ENCODE measurements at places on chromosomes 2 and 18.
A peak's percentile ranks its signal among the peaks of the same experiment; 100 is the strongest.

GRCh38 chr2:7201851-7202250, 284.6 kb downstream of the RNF144A start:
- no peak for DNase-seq

DNA sequence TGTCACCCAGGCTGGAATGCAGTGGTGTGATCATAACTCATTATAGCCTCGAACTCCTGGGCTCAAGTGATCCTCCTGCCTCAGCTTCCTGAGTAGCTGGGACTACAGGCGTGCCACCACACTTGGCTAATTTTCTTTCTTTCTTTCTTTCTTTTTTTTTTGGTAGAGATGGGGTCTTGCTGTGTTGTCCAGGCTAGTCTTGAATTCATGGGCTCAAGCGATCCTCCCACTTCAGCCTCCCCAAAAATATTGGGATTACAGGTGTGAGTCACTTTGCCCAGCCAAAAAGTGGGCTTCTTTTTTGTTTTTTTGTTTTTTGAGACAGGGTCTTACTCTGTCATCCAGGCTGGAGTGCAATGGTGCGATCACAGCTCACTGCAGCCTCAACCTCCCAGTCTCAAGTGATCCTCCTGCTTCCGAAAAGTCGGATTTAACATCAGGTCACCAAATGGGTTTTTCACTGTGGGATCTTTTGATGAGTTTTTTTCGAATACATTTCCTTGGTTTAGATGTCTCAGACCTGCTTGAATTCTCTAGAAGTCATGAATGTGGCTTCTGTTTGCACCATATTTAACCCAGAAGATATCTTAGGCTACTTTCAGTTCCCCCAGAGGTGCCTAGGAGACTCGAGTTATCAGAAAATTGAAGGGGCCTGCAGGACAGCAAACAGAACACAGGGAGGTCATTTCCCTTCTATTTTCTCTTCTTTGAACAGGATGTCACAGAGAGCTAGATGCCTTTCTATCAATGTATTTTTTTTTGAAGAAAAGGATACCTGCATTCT, 8.9 kb downstream of the RAB31 start:
- no peak for DNase-seq

DNA sequence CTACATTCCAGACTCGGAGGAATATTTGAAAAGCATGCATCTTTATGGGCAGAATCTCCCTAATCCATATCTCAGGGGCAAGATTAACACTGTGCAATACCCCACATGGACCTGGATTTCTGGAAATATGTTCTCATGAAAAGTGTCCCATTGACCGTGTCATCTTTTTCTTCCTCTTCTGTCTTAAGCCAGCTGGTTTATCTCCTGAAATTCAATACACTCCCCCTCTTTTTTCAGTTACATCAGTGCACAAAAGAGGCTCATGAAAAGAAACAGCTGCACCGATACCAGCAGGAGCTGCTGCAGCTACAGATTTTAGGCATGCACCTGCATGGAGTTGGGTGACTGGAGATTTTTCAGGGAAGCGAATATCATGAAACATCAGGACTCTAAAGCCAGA, 117.2 kb downstream of the SLC4A3 start:
- DNase-seq: peak; percentile 54

GRCh38 chr2:161135951-161136593, 24.2 kb upstream of the TANK start:
- no peak for DNase-seq

GRCh38 chr2:2237563-2237962, 93.5 kb downstream of the MYT1L start:
- DNase-seq: no peak

DNA sequence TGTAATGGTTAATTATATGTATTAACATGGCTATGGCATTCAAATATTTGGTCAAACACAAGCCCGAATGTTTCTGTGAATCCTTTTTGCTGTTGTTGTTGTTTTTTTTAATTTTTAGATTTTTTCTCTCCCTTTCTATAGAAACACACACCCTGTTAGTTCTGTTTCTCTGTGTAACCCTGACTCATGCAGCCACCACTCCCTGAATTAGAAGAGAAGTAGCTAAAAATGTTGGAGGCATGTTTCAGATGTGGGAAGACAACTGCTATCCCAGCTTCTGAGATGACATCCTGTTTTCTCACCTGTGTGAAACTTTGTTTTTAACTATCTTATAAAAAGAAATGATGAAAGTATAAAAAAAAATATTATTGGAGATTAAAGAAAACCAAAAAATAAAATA, 219.6 kb upstream of the RGPD4 start:
- DNase-seq: no peak

DNA sequence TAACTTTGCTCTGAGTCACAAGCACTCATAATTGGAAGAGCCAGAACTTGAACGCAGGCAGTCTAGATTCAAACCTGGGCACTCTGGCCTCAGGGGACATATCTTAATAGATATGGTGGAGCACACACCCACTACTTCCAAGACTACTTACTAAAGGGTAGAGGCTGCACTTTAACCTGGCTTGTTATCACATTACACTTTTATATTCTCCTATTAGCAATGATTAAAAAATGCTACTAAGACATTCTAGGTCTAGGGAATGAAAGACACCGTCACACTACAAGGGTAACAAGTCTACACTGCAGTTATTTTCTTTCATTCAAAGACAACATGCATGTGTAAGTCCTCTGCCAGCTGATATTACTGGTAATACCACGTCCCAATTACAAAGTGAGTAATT, 258.8 kb downstream of the ZNF521 start:
- no peak for DNase-seq

GRCh38 chr2:100470898-100471514, 724 bp downstream of the NMS start:
- peak; percentile 65 for DNase-seq

DNA sequence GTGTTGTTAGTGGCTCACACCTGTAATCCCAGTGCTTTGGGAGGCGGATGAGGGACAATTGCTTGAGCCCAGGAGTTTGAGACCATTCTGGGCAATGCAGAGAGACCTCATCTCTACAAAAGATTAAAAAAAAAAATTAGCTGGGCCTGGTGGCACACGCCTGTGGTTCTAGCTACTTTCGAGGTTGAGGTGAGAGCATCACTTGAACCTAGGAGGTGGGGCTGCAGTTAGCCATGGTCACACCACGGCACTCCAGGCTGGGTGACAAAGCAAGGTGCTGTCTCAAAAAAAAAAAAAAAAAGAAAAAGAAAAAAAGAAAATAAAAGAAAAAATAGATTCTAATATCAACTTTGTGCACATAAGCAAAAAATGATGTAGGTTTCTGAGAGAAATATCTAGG, 1492.5 kb upstream of the TMEFF2 start:
- no peak for DNase-seq

GRCh38 chr18:5646739-5647138, 102.9 kb upstream of the EPB41L3 start:
- no peak for DNase-seq

GRCh38 chr18:22211657-22212056, 42.3 kb downstream of the GATA6 start:
- no peak for DNase-seq

DNA sequence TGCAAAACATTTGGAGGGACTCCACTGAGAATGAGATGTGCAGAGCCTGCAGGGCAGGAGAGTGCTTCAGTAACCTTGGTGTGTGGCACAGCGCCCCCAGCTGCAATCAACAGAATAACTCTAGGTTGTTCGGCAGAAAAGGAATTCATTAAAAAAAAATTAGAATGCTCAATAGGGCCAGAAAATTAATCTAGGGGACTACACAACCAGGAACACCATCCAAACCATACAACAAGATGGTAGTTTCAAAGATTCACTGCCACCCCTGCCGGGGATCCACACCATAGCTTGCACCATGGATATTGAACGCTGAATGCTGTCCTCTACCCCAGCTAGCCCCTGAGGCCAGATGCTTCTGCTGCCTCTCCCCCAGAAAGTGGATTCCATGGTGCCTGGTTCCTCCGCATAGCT, 50.1 kb downstream of the THUMPD2 start:
- no peak for DNase-seq

DNA sequence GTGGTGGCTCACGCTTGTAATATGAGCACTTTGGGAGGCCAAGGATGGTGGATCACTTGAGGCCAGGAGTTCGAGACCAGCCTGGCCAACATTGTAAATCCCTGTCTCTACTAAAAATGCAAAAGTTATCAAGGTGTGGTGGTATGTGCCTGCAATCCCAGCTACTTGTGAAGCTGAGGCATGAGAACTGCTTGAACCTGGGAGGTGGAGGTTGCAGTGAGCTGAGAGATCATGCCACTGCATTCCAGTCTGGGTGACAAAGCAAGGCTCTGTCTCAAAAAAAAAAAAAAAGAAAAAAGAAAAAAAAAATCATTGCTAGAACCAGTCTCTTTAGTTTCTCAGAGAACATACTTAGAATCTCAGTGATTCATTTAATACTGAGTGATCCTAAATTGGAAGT, 217.1 kb downstream of the DYM start:
- no peak for DNase-seq

DNA sequence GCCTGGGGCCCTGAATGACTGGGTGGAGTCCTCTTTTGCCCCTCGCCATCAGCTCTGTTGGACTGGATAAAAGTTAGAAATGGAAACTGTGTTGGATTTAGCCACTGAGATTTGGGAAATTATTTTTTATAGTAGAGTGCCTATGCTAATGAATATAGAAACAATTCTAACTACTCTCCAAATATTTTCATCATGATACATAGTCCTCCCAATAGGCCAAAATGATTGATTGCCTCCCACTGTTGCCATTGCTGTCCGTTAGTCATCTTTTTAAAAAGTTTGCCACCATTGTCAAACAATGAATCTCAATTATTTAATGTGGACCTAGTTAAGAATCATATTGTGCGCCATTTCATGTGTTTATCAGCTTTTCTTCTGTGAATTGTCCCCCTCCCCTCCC, 417.0 kb downstream of the GALR1 start:
- no peak for DNase-seq

GRCh38 chr2:105239924-105240323, 1.6 kb upstream of the GPR45 start:
- no peak for DNase-seq

DNA sequence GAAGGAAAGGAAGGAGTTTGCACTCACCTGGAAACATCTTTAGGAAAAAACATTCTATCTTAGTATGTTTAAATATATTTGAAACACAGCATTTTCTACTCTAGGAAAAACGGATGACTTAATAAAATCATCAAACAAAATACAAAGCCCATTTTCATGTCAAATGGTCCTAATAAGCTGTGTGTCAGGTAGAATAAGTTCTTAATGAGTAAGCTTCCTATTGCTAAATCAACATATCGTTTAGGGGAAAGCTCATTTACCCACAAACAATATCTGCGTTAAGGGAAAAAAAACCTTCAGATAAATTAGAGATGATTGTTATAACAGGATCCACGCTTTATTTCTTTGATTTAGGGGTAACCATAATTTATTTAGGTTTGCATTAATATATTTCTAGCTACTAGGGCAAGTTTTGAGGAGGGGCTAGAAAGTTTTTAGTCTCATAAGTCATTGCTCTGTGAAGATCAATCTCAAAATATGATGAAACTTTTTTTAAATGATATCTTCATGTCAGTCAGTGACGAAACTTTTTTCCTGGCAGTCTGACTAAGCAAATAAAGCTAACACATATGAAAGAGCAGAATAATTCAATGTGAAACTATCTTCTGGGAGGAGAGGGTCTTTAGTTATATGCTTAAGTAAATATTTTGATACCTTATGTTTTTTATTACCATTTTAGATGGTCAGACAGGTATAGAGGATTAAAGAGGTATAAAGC, 147.1 kb downstream of the WDSUB1 start:
- no peak for DNase-seq

- no peak for DNase-seq
Observed at GRCh38 chr2:11343368-11343649, 1.1 kb downstream of the ROCK2 start.

GRCh38 chr2:219509780-219510511, 4.3 kb upstream of the ASIC4 start:
- DNase-seq: no peak

DNA sequence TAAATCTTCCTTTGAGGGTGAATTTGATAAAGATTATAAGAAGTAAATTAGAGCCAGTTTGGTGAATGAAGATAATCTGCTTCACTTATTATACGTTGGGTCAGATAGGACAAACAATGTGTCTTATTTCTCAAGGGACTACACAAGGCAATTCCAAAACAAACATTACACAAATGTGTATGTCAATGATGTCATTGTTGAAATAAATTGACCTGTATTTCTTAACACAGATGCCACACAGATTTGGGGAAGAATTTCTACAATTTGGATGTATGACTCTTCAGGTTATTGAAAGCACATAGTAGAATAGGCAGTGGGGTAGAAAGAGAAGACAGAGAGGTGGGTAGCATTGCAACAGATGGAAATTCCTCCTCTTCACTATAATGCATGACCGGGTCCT, 6.9 kb upstream of the CRIM1 start:
- no peak for DNase-seq

- DNase-seq: peak; percentile 61
Observed at GRCh38 chr2:186848873-186849578, at the start of gene ZSWIM2. Gene ZSWIM2, minus strand, starts transcription at chr2:186849170. Its CDS starts 40 bp downstream, at chr2:186849130.

- no peak for DNase-seq
Observed at GRCh38 chr2:128198656-128199055, 107.7 kb downstream of the UGGT1 start.

DNA sequence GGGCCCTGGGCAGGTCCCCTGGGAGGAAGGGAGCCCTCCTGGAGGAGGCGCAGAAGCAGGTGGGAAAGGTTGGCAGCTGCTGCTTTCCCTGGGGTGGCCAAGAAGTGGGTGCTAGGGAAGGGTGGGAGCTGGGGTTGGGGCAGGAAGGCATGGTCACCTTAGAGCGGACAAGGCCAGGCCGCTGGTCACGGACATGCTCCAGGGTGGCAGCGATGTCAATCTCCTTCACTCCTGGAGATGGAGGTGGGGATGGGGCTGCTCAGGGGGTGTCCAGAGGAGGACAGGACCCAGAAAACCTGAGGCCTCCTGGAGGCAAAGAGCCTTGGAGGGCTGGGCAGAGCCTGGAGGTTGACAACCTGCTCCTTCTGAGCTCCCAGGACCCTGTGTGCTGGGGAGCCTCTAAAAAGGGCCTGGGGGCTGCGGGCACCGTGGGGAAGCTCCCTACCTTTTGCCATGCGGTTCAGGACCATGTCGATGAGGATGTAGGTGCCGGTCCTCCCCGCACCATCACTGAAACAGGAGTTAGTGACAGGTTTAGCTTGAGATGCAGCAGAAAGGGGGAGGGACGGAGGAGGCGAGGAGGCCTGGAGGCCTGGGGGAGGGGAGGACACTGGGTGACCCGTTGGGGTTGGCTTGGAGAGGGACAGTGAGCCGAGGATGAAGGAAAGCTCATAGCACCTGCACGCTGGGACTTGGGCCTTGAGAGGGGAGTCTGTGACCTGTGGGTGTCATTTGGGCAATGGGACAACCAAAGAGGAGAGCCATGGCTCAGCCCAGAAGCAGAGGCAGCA, 11.4 kb downstream of the DNAJB2 start:
- DNase-seq: no peak

DNA sequence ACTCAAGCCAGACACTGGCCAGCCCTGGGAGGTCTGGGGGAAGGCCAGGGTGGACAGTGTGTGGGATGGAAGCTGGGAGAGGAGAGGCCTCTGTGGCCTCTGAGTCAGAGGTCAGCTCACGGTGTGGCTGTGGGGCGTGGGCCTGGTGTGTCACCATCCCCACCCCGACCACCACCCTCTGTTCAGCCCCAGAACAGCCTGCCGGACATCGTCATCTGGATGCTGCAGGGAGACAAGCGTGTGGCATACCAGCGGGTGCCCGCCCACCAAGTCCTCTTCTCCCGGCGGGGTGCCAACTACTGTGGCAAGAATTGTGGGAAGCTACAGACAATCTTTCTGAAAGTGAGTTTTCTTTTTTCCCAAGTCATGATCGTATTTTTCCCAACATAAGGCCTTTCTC, 110.5 kb downstream of the DYSF start:
- DNase-seq: no peak

GRCh38 chr18:1663879-1664705, 759.4 kb downstream of the ADCYAP1 start:
- no peak for DNase-seq
